ENCODE measurements at places on chromosomes 4 and X. TPM values are rescaled to one million over a fixed set of nuclear protein-coding genes. Genes with fewer than 3 reads are reported as not detected.
A peak's percentile ranks its signal among the peaks of the same experiment; 100 is the strongest.

GRCh38 chr4:69156913-69157312, 57.6 kb downstream of the UGT2B11 start:
- no peak overlapping the region for H3K27ac ChIP-seq
- peaks cover 4% of the 10 kb centered on the region for H3K27me3 ChIP-seq
- H3K4me1 ChIP-seq, result no peaks in the 10 kb centered on the region

DNA sequence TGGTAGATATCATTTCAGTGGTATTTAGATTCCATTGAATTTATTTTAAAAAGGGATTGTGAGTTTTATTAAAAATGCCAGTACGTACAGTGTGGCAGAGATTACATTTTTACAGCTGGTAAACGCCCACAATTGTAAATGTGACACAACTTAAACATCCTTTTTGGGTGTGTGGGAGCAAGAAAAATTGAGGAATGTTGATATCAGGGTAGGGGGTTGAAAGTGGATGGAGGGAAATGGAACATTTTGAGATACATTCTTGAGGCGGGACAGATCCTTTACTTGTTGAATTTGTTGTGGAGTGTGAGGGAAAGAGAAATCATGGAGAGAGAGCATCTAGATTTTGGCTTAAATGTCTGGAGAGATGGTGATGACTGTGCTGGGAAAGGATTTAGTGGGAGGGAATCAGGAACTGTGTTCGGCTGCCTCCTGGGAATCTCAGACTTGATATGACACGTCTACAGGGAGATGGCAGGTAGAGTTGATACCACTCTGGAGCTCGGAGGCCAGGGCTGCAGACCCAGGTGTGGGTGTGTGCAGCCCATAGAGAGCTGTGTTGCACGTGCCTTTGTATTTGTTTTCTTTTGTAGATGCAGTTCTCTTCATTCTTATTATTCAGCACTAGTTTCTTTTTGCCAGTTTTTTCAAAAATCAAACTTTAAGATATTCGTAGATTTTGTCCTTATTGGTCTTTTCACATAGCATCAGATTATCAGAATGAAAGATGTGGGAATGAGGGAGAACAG, 10.8 kb downstream of the TMEM131L start:
- H3K4me3 ChIP-seq, result no peak overlapping the region
- no peak overlapping the region for H3K27ac ChIP-seq
- peaks cover 11% of the 10 kb centered on the region for H3K36me3 ChIP-seq
- H3K4me1 ChIP-seq, result peaks cover 18% of the 10 kb centered on the region

DNA sequence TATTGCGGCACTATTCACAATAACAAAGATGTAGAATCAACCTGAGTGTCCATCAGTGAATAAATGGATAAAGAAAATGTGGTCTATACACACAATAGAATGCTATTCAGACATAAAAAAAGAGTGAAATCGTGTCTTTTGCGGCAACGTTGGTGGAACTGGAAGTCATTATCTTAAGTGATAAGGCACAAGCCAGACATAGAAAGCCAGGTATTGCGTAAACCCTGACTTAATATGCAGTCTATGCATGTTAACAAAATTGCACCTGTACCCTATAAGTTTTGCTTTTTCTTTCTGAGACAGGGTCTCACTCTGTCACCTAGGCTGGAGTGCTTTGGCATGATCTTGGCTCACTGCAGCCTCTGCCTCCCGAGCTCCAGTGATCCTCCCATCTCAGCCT, 28.6 kb downstream of the KIAA0232 start:
- no peak for DNase-seq
- no peaks in the 10 kb centered on the region for H3K27me3 ChIP-seq
- H3K36me3 ChIP-seq, result peaks cover 1% of the 10 kb centered on the region
- no peak overlapping the region for H3K4me3 ChIP-seq

DNA sequence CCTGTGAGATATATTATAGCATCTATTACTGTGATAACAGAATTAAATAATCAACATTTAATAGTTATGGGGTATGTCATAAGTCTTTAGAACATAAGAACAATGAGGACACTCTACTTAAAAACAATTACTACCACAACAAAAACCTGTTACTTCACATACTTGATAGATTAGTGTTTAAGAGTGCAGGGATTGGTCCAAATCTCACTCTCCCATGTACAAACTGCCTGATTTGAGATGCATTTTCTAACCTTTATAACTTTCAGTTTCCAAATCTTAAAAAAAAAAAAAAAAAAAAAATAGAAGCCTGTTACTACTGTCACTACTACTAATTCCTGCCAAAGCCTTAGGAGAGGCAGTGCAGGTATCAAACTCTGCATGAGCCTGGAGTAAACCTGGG, 5.6 kb downstream of the PCDH18 start:
- H3K36me3 ChIP-seq, result peaks cover 38% of the 10 kb centered on the region
- peaks cover 61% of the 10 kb centered on the region for H3K4me1 ChIP-seq
- no peak overlapping the region for H3K4me3 ChIP-seq
- peak overlapping the region; percentile 1 for H3K27ac ChIP-seq

- H3K27me3 ChIP-seq, result peaks cover 16% of the 10 kb centered on the region
- H3K27ac ChIP-seq, result no peak overlapping the region
- no peak for DNase-seq
- H3K4me3 ChIP-seq, result peak overlapping the region; percentile 63
- no peaks in the 10 kb centered on the region for H3K36me3 ChIP-seq
Measured at GRCh38 chrX:129653971-129654651, 645 bp downstream of the APLN start.

The BANK1 gene
- 0.72 TPM for total RNA-seq

The TMEM150C gene
- 1.7 TPM for total RNA-seq

The AR gene
- 3.3 TPM for total RNA-seq

The SUPT20HL2 gene
- not detected for total RNA-seq

The DGKK gene
- total RNA-seq, result not detected
